Activated CD4-positive, alpha-beta T cell treated with anti-CD3 and anti-CD28 coated beads for 48 hours (primary cell): ENCODE measurements at places on chromosomes 1 and 21.

DNA sequence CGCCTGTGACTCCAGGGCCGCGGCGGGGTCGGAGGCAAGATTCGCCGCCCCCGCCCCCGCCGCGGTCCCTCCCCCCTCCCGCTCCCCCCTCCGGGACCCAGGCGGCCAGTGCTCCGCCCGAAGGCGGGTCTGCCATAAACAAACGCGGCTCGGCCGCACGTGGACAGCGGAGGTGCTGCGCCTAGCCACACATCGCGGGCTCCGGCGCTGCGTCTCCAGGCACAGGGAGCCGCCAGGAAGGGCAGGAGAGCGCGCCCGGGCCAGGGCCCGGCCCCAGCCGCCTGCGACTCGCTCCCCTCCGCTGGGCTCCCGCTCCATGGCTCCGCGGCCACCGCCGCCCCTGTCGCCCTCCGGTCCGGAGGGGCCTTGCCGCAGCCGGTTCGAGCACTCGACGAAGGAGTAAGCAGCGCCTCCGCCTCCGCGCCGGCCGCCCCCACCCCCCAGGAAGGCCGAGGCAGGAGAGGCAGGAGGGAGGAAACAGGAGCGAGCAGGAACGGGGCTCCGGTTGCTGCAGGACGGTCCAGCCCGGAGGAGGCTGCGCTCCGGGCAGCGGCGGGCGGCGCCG lies at the start of gene SIM2:
Gene SIM2, plus strand, starts transcription at position 135 of the 565 bp plus-strand sequence. CDS start 632 bp downstream, outside the sequence.
- no peak for DNase-seq

- peak; percentile 78 for DNase-seq
These were observed at the start of gene MX2 for GRCh38 chr21:41361786-41362604. Gene MX2, plus strand, starts transcription at chr21:41362027. Its CDS starts 14,880 bp downstream, at chr21:41376907.

DNA sequence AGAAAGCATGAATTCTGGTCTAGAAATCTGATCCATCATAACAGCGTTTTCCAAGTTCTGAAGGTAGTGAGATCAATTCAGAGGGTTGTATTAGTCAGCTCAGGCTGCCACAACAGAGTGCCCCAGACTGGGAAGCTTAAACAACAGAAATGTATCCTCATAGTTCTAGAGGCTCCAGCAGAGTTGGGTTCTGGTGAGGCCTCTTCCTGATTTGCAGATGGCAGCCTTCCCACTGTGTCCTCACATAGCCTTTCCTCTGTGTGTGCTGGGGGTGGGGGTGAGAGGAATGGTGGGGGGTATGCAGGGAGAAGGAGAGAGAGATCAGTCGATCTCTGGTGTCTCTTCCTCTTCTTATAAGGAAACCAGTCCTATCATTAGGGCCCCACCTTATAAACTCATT lies 15.1 kb downstream of the ZBTB8B start:
- no peak for DNase-seq

GRCh38 chr1:156656806-156657740 lies 15.2 kb downstream of the BCAN start:
- DNase-seq = peak; percentile 83

DNA sequence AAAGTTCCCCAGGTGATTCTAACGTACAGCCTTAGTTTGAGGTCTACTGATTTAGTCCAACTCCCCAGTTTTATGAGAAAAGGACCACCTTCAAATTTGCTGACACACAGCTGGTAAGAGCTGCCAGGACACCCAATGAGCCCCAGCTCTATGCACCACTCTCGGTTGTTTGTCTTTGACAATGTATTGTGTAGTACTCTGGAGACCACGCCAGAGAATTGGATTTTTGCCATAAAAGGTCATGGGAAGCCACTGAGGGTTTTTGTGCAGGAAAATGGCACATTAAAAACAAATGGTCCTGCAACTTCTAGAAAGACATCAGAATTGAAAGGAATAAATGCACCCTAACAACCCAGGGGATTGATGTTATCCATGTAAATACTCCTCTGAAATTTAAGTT lies 7.1 kb upstream of the IER5 start:
- no peak for DNase-seq

GRCh38 chr1:31502926-31503511 lies 73.3 kb upstream of the TINAGL1 start:
- DNase-seq = no peak

DNA sequence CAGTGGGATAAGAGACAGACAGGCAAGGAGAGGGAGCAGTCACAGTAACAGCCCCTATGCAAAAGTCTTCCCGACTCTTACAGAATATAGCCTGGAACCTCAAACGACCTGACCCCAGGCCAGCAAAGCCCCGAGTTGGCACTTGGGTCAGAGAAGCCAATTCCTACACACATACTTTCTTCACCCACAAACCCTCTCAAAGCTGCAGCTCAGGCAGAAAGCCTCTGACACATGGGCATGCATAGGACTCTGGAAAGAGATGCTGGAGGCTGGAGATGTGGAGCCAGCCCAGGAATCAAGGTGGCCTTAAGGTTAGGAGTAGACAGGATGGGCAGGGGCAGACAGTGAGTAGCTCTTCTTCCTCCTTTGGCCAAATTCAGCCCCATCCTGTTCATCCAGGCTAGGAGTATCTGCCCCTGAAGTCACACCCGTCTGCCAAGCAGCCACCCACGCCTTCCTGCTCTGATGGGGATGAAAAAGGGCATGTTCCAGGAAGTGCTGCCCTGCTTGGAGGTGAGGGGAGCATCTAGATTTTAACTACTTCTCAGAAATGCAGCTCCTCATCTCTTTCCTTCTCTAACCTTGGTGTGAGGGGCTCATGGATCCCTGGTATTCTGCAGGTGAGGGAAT lies 7.8 kb downstream of the SLC41A1 start:
- peak; percentile 72 for DNase-seq

DNA sequence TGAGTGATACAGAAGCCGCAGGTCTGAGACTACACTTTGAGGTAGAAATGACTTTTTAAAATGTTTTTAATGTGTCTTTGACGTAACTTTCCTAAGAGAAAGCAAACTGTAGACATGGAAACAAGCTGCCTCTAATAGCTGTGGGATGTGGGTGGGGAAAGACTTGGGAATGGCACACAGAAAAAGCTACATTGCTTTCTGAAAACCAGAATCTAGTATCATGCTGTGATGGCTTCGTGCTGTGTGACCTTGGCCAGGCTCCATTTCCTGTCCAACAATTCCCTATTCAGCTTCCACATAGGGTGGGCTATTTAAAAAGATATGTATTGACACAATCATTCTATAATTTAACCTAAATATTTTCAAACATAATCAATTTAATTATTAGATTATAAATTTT lies 909.1 kb downstream of the NCAM2 start:
- no peak for DNase-seq

- DNase-seq = no peak
These were observed 79.4 kb downstream of the S1PR1 start for GRCh38 chr1:101316256-101316655.

- no peak for DNase-seq
These were observed 56.7 kb downstream of the PKN2 start for GRCh38 chr1:88740784-88741183.

DNA sequence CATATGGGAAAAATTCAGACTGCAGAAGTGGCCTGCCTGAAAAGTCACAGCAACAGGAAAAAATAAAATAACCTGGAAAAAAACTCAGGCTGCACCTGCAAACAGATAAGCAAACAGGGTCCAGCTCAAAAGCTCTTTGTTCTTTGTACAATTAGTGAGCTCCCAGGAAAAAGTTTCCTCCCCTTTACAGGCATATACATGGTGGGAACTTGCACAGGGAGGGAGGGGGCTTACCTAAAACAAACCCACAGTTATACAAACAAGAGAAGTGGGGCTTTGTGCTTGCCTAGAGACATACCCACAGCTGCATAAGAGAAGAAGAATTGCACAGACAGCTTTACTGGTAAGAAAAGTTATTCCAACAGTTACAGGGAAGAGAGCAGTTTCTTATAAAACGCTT lies 31.7 kb upstream of the COG2 start:
- no peak for DNase-seq

- no peak for DNase-seq
These were observed 117.7 kb downstream of the EIF4G3 start for GRCh38 chr1:21059021-21059420.
